Upper lobe of left lung (tissue), 6 donors: ENCODE measurements at places on chromosomes 16 and 17. TPM values are rescaled to one million over a fixed set of nuclear protein-coding genes. Genes with fewer than 3 reads are reported as not detected.

- DNase-seq: no peak
These were observed 380.7 kb upstream of the PMFBP1 start for GRCh38 chr16:72552654-72553053.

GRCh38 chr16:56848029-56848936 is 16.7 kb upstream of the SLC12A3 start:
- DNase-seq: no peak

- DNase-seq: no peak
These were observed 913 bp upstream of the PRR14 start for GRCh38 chr16:30649725-30650368.

DNA sequence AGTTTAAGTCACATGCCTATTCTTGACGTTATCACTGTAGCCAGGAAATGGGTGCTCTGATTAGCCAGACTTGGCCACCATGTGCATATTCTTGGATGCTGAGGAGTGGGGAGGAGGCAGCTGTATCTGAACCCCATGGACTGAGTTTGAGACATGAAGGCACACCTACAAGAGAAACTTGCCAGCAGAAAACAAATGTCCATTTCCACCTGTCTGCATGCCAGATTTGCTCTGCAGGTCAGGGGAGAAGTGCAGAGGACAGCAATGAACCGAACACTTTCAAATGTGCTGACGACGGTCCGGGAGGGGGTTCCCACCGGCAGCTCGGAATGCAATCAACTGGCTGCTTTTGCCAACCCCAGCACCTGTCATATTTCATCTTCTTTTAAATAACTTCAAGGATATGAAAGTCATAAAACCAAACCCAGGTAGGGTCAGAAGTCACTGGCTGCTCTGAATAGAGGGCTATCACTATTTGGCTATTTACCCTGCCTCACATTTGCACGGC is 287.8 kb upstream of the N4BP1 start:
- no peak for DNase-seq

Gene ITGB4
- 43.3 TPM for total RNA-seq

DNA sequence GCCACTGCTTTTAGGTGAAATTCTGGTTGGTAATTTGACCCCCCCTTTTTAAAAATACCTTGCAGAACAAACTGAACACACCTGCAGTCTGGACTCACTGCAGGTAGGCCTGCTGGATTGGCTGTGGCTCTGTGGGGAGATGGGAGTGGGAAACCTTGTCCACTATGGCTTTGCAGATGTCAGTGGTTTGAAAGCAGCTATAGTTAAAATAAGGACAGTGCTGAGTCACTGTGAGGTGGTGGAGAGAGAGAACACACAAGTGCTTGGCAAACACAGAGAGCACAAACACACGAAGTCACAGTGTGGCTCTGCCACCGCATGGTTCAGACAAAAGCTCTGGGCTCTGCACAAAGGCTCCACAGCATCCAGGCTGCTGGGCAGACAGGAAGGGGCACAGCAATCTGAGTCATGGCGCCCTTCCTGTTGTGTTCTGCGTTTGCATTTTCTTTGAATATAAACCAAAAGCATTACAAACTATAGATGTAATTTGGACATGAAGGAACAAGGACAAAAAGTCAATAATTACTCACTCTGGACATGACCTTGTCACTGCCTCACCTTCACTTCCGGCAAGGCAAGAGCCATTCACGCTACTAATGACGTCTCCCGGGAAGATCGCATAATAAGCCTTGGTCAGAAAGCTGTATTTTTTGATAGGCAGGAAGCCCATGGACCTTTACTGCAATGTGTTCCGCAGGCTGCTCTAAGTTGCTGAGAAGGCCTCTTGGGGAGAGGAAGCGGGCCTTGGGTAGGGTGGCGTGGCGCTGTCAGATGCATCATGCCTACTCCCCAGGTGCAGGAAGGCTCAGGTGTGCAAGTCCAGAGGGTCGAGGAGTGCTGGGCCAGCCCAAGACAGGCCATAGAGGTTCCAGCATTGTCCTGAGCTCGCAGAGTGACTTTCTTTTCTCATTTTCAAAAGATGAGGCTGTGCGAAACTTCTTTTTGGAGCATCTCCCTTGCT is 60.1 kb upstream of the MED9 start:
- DNase-seq: peak; percentile 86

DNA sequence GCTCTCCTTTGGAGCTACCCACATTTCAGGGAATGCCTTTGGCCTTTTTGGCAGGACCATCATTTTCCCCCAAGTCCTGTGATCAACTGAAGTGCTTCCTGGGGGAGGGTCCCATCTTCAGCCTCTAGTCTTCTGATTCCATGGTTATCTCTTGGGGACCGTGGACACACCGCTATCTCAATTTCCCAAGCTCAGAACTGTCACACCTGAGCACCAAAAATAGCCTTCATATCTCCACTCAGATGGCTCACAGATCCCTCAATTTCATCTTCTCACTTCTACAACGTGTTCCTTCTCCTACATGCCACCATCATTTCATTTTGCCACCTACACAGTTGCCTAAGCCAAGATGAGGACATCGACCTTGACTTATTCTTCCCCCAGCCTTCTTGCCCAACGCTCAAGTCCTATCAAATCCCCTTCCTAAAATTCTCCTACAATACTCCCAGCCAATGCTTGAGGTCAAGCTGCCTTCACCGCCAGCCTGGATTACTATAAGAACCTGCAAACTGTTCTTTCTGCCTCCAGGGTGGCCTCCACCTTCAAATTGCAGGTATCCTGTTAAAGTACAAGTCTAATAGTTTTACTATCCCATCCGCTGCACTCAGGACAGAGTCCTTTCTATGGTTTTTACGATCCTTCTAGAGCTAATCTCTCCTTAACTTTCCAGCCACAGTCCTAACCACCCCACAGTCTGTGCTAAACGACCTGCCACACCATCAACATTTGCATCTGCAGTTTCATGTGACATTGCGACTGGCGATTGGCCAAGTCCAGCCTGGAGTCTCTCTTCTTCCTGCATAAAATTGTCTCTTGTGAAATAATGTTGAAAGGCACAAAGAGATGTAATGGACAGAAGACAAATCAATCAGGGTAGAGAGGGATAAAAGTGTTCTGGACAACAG is 6.2 kb downstream of the ATP6V0D1 start:
- no peak for DNase-seq

Gene KRT27
- not detected for total RNA-seq

GRCh38 chr16:4607841-4608703 is 6.6 kb downstream of the UBALD1 start:
- no peak for DNase-seq

Gene PER1
- total RNA-seq: 266 TPM

- DNase-seq: peak; percentile 33
These were observed 102.2 kb upstream of the SDK2 start for GRCh38 chr17:73746314-73747073.

DNA sequence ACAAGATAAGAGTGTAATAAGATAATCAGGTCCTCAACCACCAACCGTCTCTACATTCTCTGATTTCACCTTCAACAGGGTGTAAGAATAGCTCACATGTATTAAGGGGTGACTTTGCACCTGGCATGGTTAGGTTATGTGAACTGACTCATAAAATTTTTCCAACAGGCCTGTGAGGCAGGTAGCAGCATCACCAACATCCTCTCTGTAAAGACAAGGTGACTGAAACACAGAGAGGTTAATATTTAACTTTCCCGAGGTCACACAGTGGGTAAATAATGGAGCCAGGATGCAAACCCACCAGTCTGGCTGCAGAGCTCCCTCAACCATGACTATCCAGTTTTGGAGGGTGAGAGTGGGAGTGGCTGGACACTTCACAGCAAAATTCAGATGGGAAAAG is 317.2 kb downstream of the C16orf95 start:
- DNase-seq: no peak

- peak; percentile 8 for DNase-seq
These were observed 26.1 kb downstream of the MEAK7 start for GRCh38 chr16:84478172-84478947.

Gene B3GNT9
- total RNA-seq: 6.3 TPM

DNA sequence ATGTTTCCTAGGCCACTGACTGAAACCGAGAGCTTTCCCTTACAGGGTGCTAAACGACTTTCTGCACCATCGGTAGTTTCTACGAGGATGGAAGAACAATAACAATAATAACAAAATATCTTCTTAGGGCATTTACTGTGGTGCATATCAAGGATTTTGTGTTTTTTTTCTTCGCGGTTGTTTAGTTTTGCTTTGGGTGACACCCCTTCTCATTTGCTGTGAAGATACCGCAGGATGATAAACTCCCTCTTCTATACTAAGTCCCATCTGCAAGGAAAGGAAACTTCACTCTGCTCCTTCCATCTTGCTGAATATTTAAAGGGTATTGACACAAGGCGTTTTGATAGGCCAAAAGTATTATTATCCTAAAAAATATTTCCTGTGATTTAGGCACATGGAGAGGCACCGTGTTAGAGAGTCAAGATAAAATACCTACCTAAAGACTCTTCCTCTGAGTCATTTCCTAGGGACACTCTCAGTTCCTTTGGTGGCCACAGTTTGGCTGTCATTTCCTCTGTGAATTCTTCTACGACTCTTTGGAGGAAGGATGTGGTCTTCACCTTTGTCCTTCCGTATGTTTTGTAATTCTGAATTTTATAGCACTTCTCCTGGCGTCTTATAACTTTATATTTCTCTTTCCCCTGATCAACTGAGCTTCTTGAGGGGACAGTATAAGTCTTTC is 318.8 kb downstream of the CDH13 start:
- DNase-seq: no peak

Gene APRT
- total RNA-seq: 135 TPM

- DNase-seq: no peak
These were observed 7.4 kb downstream of the ALOXE3 start for GRCh38 chr17:8110907-8111306.

- no peak for DNase-seq
These were observed 10.4 kb upstream of the SLC47A2 start for GRCh38 chr17:19726631-19727376.

DNA sequence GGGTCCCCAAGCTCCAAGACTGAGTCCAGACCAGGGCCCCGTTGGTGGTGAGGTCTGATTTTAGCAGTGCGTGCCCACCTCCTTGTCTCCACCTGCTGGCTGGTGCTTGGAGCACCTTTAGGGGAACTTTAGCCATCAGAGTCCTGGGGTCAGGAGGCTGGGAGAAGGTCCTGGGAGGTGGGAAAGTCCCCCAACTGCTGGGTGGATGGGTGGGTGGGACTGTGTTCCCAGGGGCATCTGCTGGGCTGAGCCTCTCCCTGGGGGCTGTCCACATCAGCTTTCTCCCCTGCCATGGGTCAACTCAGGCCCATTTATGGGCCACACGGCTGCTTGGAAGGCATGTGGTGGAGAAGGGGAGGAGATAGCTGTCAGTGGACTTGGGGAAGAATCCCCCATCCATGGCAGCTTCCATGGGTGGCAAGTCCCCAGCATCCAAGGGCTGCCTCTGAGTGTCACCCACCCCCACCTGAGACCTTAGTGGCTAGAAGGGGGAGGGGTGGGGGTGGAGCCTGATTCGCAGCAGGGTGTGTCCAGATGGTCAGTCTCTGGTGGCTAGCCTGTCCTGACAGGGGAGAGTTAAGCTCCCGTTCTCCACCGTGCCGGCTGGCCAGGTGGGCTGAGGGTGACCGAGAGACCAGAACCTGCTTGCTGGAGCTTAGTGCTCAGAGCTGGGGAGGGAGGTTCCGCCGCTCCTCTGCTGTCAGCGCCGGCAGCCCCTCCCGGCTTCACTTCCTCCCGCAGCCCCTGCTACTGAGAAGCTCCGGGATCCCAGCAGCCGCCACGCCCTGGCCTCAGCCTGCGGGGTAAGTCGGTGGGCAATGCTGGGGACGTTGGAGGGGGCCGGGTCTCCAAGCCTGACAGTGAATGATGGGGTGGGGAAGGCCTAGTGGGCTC is at the start of gene TRPV2:
Gene TRPV2, plus strand, starts transcription at position 541 of the 894 bp plus-strand sequence. CDS start 2,098 bp downstream, outside the sequence.
- DNase-seq: peak; percentile 55

Gene LPCAT2
- total RNA-seq: 14.4 TPM

DNA sequence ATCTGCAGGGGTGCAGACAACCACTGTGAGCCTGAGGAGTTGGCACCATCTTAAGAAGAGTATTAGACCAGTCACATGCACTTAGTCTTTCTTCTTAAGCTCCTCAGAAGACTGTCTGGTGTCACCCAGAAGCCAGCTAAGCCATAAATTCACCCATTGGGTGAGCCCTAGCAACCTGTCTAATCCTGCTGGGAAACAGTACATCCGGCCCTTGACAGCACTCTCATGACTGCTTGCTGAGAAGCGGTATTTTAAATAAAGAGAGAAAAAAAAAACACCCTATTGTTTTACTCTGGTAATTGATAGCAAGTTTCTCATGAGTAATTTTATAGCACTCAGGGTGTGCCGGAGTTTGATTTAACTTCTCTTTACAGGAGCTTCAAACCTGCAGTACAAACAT is 134.7 kb downstream of the SOX9 start:
- no peak for DNase-seq

DNA sequence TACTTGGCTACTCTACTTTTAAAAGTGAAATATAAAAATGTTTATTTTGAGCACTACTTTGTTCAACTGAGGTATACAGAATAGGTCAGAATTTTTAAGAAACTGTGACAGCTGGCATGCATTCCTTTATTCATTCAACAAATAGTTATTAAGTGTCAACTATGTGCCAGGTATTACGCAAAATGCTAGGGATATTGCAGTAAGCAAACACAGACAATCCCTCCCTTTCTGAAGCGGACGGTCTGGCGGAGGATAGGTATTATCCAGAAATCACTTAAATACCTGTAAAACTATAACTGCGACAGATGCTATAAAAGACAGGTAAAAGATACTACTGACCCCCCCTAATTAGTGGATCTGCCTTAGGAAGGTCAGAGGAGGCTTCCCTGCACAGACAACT is 26.1 kb downstream of the METTL16 start:
- DNase-seq: peak; percentile 25

- DNase-seq: no peak
These were observed 14.2 kb downstream of the CRYM start for GRCh38 chr16:21263640-21264570.

DNA sequence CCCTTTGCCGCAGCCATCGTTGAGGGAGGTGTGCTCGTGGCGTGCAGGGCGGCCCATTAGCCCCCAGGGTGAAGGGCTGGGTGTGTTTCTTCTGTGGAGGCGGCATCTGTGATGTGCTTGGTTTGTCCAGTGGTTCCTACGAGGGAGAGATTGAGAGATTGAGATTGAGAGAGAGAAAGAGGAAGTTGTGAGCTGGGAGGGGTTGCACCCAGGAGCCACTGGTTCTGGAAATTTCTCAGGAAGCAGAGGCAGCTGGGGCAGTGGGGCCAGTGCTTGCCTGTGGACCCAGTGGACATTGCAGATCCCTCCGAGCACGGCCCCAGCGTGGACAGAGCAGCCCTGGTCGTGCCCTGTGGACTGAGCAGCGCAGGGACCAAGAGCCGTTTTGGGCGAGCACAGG is 72.0 kb upstream of the ZNF750 start:
- no peak for DNase-seq
